ENCODE measurements at places on chromosomes 5 and 9. TPM values are rescaled to one million over a fixed set of nuclear protein-coding genes. Genes with fewer than 3 reads are reported as not detected.

DNA sequence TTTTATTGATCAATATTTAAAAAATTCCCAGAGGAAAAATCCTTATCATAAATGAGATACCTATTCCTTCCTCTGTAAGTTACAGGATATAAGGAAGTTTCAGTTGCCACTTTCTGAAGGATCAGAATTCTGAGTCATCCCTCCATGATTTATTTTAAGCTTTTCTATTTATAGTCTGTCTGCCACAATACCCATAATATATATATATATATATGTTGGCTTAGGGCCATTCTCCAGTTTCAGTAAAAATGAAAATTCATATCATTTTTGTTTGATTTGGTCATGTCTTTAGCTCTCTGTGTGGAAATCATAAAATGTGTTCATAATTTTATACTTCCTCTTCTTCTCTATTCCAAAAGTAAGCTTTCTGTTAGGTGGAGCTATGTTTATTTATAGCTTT is 215.8 kb upstream of the CYLC2 start:
- no peak for DNase-seq

GRCh38 chr5:88518131-88519016 is 249.7 kb upstream of the TMEM161B start:
- DNase-seq = peak; percentile 41

DNA sequence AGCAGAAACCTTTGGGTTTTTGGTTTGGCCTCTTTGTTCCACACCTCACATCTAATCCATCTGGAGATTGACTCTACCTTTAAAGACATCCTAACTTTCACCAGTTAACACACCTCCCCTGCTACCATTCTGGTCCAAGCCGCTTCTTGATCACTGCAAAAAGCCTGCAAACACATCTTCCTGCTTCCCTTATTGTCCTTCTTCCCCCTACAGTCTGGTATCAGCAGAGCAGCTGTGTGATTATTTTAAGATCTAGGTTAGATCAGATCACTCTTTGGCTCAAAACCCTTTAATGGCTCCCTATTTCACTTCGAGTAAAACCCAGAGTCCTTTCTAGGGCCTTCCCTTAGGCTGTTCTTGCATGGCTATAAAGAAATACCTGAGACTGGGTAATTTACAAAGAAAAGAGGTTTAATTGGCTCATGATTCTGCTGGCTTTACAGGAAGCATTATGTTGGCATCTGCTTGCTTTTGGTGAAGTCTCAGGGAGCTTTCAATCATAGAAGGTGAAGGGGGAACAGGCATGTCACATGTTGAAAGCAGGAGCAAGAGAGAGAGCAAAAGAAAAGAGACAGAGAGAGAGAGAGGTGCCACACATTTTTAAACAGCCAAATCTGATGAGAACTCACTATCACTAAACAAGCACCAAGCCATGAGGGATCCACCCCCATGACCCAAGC is 1.5 kb upstream of the TEX10 start:
- DNase-seq = no peak

- DNase-seq = no peak
Observed at GRCh38 chr5:41808294-41808693, 61.9 kb downstream of the OXCT1 start.

DNA sequence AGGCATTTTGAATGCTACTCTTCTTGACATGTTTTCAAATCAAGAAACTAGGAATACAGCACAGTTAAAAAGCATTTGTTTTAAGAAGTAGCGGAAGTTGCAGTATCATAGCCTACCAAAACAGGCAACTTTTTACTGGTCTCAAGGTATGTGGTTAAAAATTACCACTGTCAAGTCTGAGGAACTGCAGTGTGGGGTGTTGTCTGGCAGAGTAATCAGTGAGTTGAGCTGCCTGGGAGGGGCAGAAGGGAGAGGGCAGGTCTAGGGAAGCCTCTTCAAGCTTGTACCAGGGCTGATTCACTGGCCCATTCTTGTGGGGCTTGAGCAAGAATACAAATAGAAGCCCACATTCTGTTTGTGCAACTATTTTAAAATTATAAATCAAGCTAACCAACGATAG is 42.4 kb upstream of the SV2C start:
- no peak for DNase-seq

GRCh38 chr5:6274846-6275543 is 103.4 kb downstream of the MED10 start:
- DNase-seq = no peak

DNA sequence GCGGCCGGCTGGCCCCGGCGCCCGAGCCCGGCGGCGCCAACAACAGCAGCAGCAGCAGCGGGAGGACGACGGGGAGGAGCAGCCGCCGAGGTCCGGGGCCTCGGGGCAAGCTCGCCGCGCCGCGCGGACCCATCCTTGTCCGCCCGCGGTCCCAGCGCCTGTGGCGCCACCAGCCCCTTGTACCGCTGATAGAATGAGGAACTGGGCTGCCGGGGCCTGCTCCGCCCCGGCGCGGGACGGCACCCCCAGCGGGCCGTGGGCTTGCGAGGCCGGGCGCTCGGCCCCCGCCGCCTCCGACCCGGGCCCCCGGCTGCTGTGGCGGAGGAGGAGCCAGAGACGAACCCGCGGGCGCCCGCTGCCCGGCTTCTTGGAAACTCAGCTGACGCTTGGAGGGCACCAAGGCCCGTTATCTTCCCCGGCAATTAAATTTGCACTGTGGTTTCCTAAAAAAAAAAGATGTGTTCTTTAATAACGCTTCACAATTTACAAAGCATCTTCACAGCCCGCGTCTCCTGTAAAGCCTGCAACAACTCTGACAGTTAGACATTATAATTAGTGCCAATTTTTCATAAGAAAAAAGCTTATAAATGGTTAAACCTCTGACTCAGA is at the start of gene ARSB:
Gene ARSB (minus strand): TSS at position 195 of the 609 bp plus-strand sequence. CDS start 62 bp downstream, at position 133.
- DNase-seq = peak; percentile 27

DNA sequence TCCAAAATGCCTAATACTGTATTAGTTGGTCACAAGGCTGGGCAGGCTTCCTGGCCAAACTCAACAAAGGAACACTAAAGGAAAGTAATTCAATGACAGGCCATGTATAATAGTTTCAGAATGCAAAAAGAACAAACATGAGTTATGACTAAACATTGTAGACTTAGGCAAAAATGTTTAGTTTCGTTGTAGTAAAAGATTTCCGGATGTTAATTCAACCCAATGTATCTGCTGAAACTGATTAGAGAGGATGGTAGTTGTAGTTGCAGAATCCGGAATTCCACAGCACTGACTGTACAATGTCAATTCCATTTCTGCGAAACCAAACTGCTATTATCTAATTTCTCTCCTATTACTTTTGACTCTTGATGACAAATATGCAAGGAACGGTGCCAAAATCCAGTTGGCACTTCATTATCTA is 117.9 kb upstream of the FST start:
- DNase-seq = peak; percentile 97

- peak; percentile 82 for DNase-seq
Observed at GRCh38 chr5:125595095-125595494, 828.1 kb upstream of the GRAMD2B start.

DNA sequence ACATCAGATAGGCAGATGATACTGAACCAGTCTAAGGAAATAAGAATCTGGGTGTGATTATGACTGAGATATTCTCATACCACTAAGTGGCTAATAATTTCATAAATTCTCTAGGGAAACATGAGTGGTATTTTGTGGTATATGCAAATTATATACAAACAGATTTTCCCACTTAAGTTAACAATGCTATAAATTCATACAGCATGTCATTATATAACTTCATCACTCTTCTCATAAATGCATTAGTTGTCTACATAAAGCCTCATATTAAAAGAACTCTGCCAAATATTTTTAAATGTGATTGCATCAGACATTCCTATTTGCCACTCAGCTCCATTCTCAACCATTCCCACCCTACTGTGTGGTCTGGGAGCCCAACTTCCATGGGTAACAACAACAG is 226.5 kb downstream of the TLE1 start:
- DNase-seq = no peak

DNA sequence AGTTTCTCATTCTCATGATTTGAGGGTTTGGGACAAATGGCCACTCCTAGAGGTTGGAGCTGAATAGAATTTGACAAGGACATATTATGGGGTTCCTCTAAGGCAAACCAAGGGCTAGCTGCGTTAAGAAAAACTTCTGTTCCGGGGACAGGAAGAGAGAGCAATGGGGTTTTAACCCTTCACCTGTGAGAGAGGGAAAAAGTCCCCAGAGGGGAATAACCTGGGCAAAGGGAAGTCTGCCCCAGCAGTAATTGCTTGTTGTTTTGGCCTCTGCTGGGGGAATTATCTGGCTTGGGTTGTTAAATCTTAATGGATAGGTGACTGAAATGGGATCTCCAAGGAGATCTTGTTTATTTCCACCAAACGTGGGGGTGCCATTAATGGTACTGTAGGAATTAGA is 110.1 kb upstream of the MOCS2 start:
- no peak for DNase-seq

GRCh38 chr5:27962198-27962597 is 923.8 kb upstream of the CDH9 start:
- no peak for DNase-seq

DNA sequence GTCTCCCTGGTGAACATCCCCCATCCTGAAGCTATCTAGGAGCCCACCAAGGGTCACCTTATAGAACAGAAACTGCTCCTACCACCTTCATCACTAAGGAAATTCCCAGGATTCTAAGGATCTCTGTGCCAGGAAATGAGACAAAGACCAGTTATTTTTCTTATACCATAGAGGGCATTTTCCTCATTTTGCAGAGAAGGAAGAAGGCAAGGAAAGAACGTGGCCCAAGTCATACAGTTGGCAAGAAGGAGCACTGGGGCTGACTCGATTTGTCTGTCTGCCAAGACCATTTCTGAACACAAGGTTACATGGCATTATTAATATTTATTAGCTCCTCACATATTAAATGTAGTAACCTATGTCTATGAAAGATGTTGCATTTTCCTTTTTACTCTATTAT is 49.6 kb upstream of the TNFSF15 start:
- peak; percentile 12 for DNase-seq

- no peak for DNase-seq
Observed at GRCh38 chr5:1026700-1027621, 18.4 kb downstream of the NKD2 start.

DNA sequence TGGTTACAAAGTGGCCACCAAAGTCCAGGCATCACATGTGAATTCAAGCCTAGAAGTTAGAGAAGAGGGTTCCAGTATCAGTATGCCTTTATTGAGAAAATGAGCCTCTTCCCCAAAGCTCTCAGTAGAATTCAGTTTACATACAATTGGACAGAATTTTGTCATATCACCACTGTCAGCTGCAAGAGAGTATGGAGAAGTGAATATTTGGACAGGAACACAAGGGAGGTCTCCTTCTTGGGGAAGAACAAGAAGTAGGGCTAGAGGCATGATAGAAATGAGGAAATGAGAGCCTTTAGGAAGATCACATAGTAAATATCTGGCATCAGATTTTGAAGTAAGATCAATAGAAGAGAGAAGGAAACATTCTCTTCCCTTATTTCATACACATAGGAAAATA is 27.8 kb upstream of the VLDLR start:
- no peak for DNase-seq

GRCh38 chr5:152556784-152557183 is 151.7 kb upstream of the NMUR2 start:
- no peak for DNase-seq

DNA sequence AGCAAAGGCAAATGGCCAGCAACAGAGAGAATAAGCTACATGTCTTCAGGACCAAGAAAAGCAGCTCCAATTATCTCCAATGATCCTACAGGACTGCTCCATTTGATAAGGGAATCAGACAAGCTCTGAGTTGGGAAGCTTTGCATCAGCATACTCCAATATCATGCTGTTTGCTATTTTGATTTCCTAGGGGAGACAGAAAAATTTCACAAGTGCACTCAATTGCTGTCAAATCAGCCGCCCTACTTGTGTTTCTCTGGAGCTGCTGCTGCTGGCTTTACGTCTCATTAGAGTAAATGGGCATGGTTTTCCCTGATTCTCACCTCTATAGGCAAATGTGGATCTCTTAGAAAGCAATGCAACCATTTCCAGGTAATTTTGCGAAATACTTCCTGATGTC is 201.7 kb downstream of the PRELID2 start:
- no peak for DNase-seq

GRCh38 chr9:131025953-131026858 is 17.2 kb downstream of the LAMC3 start:
- DNase-seq = no peak

DNA sequence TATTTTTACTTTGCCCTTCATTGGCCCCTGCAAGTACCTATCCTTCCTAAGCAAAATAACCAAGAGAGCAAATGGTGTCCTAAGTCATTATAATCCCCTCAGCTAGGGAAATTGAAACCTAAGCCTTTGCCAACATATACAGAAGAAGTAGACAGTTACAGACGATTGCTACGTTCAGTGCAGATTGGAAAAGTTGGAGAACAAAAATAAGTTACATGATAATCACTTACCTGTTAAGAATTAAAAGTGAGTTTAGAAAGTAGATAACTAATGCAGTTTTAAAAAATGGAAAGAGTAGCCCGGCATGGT is 244.8 kb downstream of the MPDZ start:
- no peak for DNase-seq

Gene CNTFR
- total RNA-seq = not detected

Gene TMEM252
- total RNA-seq = not detected

Gene SKP2
- total RNA-seq = 72.5 TPM

Gene CEMIP2
- 65.2 TPM for total RNA-seq

Gene PRELID2
- total RNA-seq = 8.6 TPM

Gene IDNK
- 1.7 TPM for total RNA-seq

Gene PCAT7
- total RNA-seq = not detected

Gene CER1
- total RNA-seq = not detected
